Sigmoid colon (tissue), 7 donors: ENCODE measurements at places on chromosomes 16 and 17. TPM values are rescaled to one million over a fixed set of nuclear protein-coding genes. Genes with fewer than 3 reads are reported as not detected.

Gene TPSD1
- total RNA-seq: not detected

Gene KRT9
- total RNA-seq: not detected

- H3K4me1 ChIP-seq: no peaks in the 10 kb centered on the region
- H3K4me3 ChIP-seq: no peak overlapping the region
- DNase-seq: no peak
- H3K27me3 ChIP-seq: peaks cover 24% of the 10 kb centered on the region
- H3K36me3 ChIP-seq: no peaks in the 10 kb centered on the region
These were observed 11.0 kb downstream of the AIPL1 start for GRCh38 chr17:6423931-6424330.

GRCh38 chr16:80166082-80166481 is 374.7 kb upstream of the DYNLRB2 start:
- no peak for DNase-seq
- no peak overlapping the region for H3K27ac ChIP-seq
- H3K36me3 ChIP-seq: no peaks in the 10 kb centered on the region
- H3K4me1 ChIP-seq: no peaks in the 10 kb centered on the region

Gene SLFN14
- not detected for total RNA-seq

DNA sequence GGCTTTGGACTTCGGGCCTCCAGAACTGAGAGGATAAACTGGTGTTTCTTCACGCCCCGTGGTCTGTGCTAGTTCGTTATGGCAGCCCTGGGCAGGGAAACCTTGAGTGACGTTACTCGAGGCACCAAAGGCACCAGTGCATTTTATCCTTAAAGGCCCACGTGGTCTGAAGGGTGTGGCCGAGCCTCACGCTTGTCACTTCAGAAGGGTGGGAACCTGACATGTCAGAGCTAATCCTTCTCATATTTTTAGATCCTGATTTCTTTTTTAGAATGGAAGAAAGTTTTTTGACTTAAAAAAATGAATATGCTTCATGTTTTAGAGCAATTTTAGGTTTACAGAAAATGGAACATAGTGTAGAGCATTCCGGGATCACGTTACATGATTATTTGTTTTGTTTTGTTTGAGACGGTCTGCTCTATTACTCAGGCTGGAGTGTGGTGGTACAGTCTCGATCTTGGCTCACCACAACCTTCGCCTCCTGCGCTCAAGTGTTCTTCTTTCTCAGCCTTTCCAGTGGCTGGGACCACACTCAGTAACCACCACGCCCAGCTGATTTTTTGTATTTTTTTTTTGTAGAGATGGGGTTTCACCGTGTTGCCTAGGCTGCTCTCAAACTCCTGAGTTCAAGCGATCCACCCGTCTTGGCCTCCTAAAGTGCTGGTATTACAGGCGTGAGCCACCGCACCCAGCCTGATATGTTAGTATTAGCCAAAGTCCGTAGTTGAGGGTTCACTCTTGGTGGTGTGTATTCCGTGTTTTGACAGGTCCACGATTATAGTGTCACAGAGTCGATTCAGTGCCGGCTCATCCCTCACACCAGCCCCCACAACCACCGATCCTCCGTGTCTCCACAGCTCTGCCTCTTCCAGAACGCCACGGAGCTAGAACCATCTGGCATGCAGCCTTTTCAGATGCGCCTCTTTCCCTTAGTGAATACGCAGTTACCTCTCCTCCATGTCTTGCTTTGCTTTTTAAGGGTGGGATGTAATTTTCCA is 47.9 kb downstream of the RAB11FIP3 start:
- H3K27ac ChIP-seq: no peak overlapping the region
- H3K36me3 ChIP-seq: no peaks in the 10 kb centered on the region
- no peak for DNase-seq
- H3K27me3 ChIP-seq: no peaks in the 10 kb centered on the region
- H3K4me1 ChIP-seq: peaks cover 11% of the 10 kb centered on the region
- H3K4me3 ChIP-seq: no peak overlapping the region

GRCh38 chr17:50111673-50112655 is 16.8 kb downstream of the PDK2 start:
- H3K4me3 ChIP-seq: no peak overlapping the region
- H3K27ac ChIP-seq: peak overlapping the region; percentile 80
- peaks cover 26% of the 10 kb centered on the region for H3K36me3 ChIP-seq
- H3K4me1 ChIP-seq: no peaks in the 10 kb centered on the region

- no peaks in the 10 kb centered on the region for H3K36me3 ChIP-seq
- DNase-seq: no peak
- H3K27me3 ChIP-seq: no peaks in the 10 kb centered on the region
- no peak overlapping the region for H3K4me3 ChIP-seq
- H3K4me1 ChIP-seq: no peaks in the 10 kb centered on the region
These were observed 6.4 kb downstream of the ASB16 start for GRCh38 chr17:44176671-44177501.

Gene GDPD3
- total RNA-seq: 3.3 TPM

DNA sequence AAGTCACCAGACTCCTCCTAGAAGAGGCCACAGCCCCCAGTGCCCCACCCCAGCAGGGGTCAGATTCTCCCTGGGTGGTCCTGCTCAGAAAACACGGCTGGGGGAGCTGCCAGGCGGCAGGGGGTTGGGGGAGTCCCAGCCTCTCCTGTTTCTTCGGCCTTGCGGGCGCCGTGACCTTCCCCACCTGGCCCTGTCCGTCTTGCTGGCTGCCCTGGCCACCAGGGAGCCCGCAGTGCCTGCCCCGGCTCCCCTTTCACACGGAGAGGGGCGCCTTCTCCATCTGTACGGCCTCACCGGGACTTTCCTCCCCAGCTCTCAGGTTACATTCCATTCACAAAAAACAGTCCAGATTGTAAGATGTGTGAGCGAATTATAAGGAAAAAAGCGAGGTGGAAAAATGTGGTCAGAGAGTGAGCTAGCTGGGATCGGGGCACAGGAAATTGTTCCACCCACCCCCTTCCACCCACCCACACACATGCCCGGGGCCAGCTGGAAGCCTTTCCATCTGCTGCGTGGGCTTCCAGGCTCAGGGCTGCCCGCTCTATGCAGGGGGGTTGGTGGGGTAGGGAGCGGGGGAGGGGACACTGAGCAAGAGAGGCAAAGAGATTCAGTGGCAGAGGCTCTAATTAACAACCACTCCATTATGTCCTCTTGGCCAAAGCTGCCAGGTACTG is 14.6 kb upstream of the CIBAR2 start:
- no peaks in the 10 kb centered on the region for H3K27me3 ChIP-seq
- H3K27ac ChIP-seq: peak overlapping the region; percentile 43
- no peaks in the 10 kb centered on the region for H3K36me3 ChIP-seq
- peaks cover 55% of the 10 kb centered on the region for H3K4me1 ChIP-seq

DNA sequence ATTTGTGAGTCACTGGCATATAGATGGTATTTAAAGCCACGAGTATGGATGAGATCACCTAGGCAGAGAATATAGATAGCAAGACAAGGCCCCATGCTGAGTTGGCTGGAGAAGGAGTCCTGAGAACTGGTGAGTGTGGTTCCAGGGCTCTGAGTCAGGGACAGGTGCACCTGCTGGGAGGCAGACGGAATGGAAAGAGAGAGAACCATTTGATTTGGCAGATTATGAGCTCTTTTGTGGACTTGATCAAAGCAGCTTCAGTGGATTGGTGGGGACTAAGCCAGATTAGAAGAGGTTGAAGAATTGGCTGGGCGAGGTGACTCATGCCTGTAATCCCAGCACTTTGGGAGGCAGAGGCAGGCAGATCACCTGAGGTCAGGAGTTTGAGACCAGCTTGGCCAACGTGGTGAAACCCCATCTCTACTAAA is 4.3 kb upstream of the C16orf92 start:
- no peaks in the 10 kb centered on the region for H3K36me3 ChIP-seq
- no peak for DNase-seq
- peaks cover 11% of the 10 kb centered on the region for H3K4me1 ChIP-seq
- no peaks in the 10 kb centered on the region for H3K27me3 ChIP-seq
- H3K4me3 ChIP-seq: no peak overlapping the region
- no peak overlapping the region for H3K27ac ChIP-seq

- no peak overlapping the region for H3K27ac ChIP-seq
- H3K36me3 ChIP-seq: peaks cover 15% of the 10 kb centered on the region
- DNase-seq: no peak
- H3K27me3 ChIP-seq: no peaks in the 10 kb centered on the region
- no peak overlapping the region for H3K4me3 ChIP-seq
- H3K4me1 ChIP-seq: peaks cover 5% of the 10 kb centered on the region
These were observed 45.7 kb upstream of the KPNB1 start for GRCh38 chr17:47603830-47604597.

Gene KRT32
- not detected for total RNA-seq

DNA sequence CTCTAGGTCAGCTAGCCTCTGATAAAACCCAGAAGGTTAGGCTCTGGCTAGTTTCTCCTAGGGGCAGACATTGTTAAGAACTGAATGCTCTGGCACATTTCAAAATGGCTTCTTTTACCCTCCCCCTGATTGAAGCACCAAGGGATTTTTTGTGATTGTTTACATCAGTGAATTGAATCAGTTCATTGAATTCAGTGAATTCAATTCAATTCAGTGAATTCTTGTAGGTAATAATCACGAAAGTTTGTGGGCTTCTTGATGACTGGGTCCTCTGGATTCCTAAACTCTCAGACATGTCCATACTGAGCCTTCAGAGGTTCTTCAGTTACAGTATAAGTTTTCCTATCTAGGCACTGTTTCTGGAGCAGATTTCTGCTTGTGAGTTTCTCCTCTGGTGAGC is 135.2 kb upstream of the ELAC2 start:
- H3K4me1 ChIP-seq: no peaks in the 10 kb centered on the region
- DNase-seq: no peak
- no peak overlapping the region for H3K27ac ChIP-seq
- H3K36me3 ChIP-seq: no peaks in the 10 kb centered on the region
- H3K4me3 ChIP-seq: no peak overlapping the region
- H3K27me3 ChIP-seq: no peaks in the 10 kb centered on the region

Gene ABCC3
- 1.2 TPM for total RNA-seq

DNA sequence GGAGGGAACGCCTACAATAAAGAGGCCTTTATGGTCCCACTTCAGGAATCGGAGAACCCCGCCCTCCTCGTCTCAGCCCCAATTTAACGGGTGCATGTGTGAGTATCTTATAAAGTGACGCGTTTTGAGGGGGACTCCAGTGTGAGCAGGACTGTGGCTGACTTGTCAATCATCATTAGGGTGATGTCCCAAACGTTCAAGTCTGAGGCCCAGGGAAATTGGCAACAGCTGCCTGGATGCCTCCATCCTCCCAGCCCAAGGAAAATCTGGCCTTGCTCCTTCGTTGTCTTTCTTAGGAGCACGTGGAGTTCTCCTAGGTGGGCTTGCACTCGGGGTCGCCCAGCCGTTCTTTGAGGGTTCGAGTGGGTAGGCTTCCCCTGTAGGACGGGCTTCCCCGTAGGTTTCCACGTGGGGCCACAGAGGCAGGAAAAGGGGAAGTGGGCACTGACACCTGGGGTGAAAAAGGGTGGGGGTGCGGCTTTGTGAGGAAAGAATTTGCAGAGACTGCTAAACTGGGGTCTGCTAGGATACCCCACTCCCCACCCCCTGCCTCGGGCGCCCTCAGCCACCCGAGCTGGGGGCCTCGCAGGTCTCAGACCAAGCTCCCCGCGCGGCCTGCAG is 561 bp upstream of the HERPUD1 start:
- no peaks in the 10 kb centered on the region for H3K27me3 ChIP-seq
- DNase-seq: no peak
- H3K27ac ChIP-seq: peak overlapping the region; percentile 100
- peak overlapping the region; percentile 86 for H3K4me3 ChIP-seq
- no peaks in the 10 kb centered on the region for H3K4me1 ChIP-seq

DNA sequence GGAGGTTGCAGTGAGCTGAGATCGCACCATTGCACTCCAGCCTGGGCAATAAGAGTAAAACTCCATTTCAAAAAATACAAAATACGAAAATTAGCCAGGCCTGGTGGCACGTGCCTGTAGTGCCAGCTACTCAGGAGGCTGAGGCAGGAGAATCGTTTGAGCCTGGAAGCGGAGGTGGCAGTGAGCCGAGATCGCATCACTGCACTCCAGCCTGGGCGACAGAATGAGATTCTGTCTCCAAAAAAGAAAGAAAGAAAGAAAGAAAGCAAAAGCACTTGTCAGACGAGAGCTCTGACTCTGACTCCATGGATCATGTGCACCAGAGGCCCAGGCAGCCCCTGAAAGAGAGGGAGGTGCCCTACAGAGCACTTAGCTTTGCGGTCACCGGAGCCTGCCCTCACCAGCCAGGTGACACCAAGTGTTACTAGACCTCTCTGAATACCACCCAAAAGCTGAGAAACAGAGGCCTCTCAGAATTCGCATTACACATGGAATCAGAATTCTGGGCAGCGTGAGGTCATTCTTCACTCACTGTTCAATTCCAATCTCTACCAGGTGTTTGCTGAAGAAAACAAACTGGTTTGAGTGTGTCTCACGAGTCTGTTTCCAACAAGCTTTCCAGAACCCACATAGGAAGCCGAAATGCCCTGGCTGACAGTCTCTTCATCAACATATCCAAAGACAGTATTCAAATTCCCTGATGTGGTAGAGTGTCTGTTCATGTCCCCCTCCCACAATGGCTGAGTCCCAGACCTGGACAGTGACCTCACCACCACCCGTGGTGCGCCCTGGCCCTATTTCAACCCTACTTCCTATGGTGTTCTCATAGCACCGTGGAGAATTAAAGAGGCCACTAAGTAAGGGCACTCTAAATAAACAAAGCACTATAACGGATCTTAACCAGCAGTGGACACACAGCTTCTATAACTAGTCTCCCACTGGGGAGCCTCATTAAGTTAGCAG is 1.5 kb downstream of the FLCN start:
- H3K4me1 ChIP-seq: peaks cover 36% of the 10 kb centered on the region
- DNase-seq: no peak
- peak overlapping the region; percentile 100 for H3K4me3 ChIP-seq
- no peaks in the 10 kb centered on the region for H3K36me3 ChIP-seq

Gene MSLN
- total RNA-seq: 0.54 TPM

DNA sequence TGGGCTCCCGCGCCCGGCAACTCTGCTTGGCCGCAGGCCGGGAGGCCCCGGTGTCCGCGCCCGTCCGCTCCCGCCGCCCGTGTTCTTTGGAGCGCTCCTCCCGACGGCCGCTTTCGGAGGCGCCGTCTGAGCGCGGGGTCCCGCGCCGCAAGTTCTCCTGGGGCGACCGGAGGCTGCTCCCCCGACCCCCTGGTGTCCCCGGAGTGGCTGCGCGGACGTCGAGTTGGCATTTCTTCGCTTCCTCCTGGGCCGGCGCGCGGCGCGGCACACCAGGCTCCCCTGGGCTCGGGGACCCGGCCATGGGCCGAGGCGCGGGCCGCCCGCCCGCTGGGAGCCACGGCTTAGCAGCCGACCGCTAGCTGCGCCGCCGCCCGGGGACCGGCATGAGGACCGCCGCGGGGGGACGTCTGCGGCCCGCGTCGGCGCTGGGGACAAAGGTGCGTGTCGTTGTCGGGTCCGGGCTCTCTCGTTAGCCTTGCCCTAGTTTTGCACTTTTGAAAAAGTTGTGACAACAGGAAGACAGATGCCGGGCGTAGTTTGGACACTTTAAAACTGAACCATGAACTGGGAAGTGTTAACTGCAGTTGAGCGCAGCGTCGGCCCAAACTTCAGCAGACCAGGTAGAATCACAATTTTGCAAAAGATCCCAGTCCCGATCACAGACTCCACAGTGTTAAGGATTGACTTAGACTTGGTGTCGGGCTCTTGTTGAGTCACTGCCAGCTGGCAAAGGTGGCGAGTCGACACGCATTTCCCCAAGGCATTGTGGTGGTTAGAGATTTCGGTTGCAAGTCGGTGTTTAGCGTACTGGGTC is 700 bp downstream of the UBN1 start:
- no peaks in the 10 kb centered on the region for H3K36me3 ChIP-seq
- DNase-seq: peak; percentile 81
- peaks cover 59% of the 10 kb centered on the region for H3K4me1 ChIP-seq
- peak overlapping the region; percentile 95 for H3K4me3 ChIP-seq

GRCh38 chr17:64380985-64381384 is 9.7 kb downstream of the PECAM1 start:
- DNase-seq: no peak
- H3K27me3 ChIP-seq: no peaks in the 10 kb centered on the region
- peaks cover 3% of the 10 kb centered on the region for H3K4me1 ChIP-seq

Gene NPIPA1
- 36.0 TPM for total RNA-seq

Gene PFAS
- 4.6 TPM for total RNA-seq

Gene RHOT2
- total RNA-seq: 35.3 TPM

Gene ACSM2A
- not detected for total RNA-seq
